Dermis microvascular lymphatic vessel endothelial cell (primary cell): ENCODE measurements at places on chromosomes 2 and 18. TPM values are rescaled to one million over a fixed set of nuclear protein-coding genes. Genes with fewer than 3 reads are reported as not detected.
A peak's percentile ranks its signal among the peaks of the same experiment; 100 is the strongest.

DNA sequence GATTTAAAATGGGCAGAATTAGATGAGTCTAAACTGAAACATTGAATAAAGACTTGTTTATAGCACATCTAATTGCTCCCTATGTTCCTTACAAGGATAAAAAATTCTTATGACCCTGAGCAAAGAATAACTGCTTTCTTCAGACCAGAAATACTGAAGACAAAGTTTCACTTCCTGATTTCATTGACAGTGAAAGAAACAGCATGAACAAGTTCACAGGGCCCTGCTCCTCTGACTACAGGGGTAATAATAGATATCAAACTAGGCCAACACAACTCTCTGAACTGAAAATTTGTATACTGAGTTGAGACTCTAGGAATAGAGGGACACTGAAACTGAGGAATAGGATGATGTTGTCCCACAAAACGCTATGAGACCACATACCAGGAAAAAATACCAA, 1383.3 kb upstream of the CDH2 start:
- DNase-seq = no peak

DNA sequence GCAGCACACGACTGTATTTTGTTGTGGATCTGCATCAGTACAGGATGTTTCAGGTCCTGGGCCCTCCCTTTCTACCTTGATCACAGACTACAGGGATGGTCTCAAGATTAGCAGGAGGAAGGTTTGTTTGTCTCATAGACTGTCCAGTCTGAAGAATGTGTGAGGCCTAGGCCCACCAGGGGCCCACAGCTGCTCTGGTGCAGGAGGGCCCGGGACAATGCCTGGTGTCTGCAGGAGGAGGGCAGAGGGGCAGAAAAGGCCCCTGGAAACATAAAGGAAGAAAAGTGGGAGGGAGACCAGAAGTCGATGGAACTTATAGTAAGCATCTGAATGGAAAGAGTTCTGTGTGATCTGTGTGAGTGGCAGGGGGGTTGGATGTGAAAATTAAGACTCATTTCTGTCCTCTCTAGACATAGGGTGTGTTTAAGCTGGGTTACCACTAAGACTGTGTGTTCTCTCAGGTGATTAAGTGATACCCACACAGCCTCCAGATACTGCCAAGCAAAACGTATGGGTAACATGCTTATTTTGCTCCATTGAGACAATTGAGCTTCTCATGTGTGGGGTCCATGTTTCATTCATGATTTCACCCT, 33.4 kb upstream of the LPIN2 start:
- no peak for DNase-seq

DNA sequence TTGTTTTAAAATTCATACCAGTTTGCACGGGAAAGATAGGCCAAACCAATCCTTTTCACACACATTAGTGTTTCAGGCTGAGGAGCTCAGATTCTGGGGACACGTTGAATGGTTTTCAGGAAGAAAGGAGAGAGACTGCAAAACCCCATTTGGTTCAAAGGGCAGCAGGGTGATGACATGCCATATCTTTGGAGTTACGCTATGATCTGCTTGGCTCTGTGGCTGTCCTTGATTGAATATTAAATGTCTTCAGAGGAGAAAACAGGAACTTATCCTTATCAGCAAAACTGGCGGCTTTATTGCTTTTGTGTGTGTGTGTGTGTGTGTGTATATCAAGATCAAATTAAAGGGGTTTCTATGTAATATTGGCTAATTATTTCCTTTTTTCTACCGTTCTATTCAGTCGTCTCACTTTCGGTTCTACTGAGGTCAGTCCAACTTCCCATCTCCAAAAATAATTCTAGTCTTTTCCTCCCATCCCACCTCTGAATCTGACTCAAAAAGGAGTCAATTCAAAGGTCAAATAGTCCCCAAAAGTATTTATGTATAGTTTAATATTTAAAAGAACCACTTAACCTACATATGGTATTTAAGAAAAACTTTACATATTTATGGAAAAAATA, 292.9 kb upstream of the CCDC68 start:
- DNase-seq = peak; percentile 80

- no peak for DNase-seq
Measured at GRCh38 chr2:199572571-199572970, 114.8 kb upstream of the SATB2 start.

DNA sequence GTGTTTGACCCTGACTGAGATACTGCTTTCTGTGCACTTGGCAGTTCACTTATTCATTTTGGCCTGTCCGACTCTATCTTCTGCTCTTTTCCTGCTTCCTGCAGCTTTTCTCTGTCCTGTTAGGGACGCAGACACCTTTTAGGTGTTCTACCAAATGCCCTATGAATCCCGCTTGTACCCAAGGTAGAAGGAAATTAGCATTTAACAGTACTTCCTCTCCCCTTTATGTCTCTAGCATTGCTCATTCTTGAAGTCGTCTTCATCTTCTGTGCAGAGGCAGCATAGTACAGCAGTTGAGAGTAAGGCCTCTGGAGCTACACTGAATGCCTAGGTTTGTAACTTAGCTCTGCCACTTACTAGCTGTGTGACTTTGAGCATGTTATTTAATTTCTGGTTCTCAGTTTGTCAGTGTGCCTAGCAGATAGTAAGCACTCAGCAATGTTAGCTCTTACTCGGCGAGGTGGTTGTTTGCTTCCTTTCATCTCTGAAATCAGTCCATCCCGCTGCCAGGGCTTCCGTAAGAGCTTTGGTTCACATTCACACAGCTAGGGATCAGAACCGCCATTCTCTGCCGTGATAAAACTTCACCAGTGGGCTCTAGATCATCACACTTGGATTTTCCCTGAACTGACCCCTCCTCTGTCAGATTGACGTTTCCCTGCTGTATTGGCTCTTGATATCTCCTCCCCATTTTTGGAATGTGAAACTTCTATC, 1.4 kb downstream of the CCT7 start:
- no peak for DNase-seq

- peak; percentile 5 for DNase-seq
Measured at GRCh38 chr2:55269645-55269990, 587 bp upstream of the MTIF2 start.

- DNase-seq = peak; percentile 80
Measured at GRCh38 chr2:232898592-232899543, 28.8 kb downstream of the SNORC start.

GRCh38 chr2:108240966-108241365, 1.2 kb downstream of the SULT1C3 start:
- no peak for DNase-seq

DNA sequence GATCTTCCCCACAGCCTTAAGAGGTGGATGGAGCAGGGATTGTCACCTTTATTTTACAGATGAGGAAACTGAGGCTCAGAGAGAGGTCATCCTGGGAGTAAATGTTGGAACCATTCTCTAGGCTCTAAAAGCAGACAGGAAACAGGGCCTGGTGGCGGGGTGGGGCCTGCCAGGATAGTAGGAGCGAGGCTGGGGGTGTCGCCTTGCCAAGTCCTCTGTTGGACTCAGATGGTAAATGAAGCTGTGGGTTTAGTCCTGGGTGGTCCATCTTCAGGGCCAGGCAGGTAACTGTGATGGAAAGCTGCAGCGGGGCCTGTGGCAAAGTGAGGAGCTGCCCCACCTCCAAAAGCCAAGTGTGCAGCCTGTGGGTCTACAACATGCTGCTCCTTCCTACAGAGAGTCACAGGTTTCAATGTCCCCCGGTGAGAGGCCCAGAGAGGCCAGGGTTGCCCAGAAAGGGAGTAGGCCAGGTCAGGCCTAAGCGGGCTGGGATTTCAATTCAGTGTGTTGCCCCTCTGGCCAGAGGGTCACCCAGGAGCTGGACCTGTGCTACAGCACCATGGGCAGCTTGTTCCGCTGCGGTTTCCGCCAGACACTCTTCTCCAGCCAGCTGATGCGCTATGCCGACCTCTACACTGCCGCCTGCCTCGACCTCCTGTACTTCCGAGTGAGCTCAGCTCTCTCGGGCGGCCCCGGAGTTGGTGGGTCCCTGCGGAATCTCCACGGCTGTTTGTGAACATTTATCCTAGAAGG, 6.6 kb downstream of the NT5DC4 start:
- no peak for DNase-seq

DNA sequence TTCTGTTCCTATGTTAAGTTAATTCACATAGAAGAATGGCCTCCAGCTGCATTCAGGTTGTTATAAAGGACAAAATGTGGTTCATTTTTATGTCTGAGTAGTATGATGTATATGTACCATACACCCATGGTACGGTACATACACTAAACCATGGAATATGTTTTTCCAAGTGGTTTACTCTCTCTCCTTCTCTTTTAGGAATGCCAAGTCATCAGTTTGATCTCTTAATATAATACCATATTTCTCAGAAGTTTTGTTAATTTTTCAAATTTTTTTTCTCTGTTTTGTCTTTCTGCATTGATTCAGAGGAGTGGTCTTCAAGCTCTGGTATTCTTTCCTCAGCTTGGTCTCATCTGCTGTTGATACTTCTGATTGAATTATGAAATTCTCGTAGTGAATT, 230.9 kb downstream of the DSEL start:
- no peak for DNase-seq

GRCh38 chr2:150485871-150486538, 1.5 kb downstream of the RND3 start:
- no peak for DNase-seq

- DNase-seq = no peak
Measured at GRCh38 chr2:99827296-99827999, 314.9 kb downstream of the AFF3 start.

GRCh38 chr2:152386266-152386665, 51.3 kb downstream of the FMNL2 start:
- DNase-seq = no peak

- no peak for DNase-seq
Measured at GRCh38 chr2:1708476-1709334, 35.6 kb downstream of the PXDN start.

DNA sequence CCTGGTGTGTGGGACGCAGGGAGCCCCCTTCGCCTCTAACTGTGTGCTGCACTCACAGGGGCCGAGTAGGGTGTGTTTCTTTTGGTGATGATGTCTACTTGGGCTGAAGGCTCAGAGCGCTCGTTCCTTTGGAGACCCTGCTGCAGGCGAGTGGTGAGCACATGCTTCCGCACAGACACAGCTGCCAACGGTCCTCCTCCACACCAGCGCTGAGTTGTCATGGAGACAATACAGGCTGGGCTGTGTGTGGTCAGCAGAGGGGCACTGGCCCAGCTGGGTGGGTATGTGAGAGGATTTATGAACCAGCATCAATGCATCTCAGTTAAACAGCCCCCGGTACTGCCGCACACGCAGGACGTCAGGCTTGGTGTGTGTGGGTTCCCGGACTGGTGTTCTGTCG, 143.5 kb downstream of the SH3RF3 start:
- DNase-seq = no peak

GRCh38 chr2:212863185-212863588, 288.2 kb downstream of the IKZF2 start:
- no peak for DNase-seq

DNA sequence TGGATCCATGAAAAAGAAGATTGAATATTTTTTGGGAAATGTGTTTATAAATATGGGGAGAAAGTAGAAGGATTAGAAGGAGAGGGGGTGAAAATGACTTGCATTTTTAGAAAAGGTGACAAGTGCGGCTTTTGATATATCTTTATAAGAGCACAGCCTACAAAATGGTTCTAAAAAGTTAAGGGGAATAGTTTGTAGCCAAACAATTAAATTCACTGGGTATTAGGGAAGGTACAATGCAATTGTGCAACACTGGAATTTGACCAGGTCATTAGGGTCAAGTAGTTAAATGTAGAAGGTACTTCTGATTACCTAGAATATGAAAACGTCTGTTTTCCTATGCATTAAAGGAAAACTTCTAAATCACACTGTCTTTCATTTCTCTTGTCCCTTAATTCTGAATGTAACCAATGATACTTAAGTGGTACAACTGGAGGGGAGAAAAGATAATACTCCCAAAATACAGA, 44.5 kb upstream of the SERTAD2 start:
- DNase-seq = peak; percentile 3

GRCh38 chr2:72716601-72717000, 109.2 kb downstream of the EXOC6B start:
- no peak for DNase-seq

- DNase-seq = no peak
Measured at GRCh38 chr18:79518028-79518682, 122.4 kb downstream of the NFATC1 start.

GRCh38 chr2:111042261-111042660, 78.5 kb upstream of the BCL2L11 start:
- DNase-seq = no peak

- no peak for DNase-seq
Measured at GRCh38 chr2:110748489-110748867, 16.1 kb downstream of the ACOXL start.

GRCh38 chr2:180334514-180334913, 327.4 kb upstream of the CWC22 start:
- DNase-seq = no peak

DNA sequence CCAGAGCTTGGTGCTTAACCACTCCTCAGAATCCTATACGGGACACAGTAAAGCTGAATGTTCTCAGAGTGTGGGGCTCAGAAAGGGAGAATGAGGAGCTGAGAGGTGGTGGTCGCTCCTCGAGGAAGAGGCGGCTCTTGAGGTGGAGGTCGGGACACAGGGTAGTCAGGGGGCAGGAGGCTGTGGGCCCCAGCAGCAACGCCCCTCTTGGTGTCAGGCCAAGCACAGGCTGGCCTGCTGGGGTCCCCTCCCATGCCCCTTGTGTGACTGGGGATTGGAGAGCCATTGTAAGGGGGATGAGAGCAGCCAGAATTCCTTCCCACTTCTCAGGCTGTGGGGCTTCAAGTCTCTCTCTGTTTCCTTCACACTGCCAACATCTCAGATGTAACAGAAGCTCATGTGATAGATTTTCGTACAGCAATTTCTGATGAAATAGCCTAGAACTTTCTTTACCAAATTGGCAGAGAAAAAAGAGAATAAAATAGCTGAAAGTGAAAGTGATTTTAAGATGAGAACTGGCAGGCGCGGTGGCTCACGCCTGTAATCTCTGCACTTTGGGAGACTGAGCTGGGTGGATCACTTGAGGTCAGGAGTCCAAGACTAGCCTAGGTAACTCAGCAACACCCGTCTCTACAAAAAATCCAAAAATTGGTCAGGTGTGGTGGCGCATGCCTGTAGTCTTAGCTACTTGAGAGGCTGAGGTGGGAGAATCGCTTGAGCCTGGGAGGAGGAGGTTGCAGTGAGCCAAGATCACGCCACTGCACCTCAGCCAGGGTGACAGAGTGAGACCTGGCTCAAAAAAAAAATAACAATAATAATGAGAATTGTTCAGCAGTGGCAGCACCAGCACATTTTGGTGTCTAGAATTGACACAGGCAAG, 61.1 kb upstream of the RPL31 start:
- DNase-seq = no peak

DNA sequence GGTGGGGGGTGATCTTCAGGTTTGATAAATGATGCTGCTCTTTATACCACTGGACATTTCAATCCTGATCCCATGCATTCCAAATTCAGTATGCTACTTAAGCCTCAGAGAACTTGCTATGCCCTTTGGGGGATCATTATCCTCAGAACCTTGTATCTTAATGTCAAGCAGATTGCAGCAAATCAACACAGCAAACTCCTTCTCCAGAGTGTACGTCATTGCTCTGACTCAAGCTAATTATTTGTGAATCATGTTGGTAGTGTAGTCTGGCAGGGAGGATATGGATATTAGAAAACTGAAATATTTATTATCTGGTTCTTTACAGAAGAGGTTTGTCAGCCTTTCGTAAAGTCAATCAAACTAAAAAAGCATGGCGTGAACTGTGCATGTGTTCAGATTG, 562.5 kb upstream of the FAM98A start:
- DNase-seq = no peak

The C2orf15 gene
- total RNA-seq = 0.13 TPM in 2 replicates

The GNLY gene
- not detected in 2 replicates for total RNA-seq

The SLC4A3 gene
- 0.13 and 0.25 TPM in 2 replicates for total RNA-seq

The KRTCAP3 gene
- 0.13 and 0.38 TPM in 2 replicates for total RNA-seq

The DSG2 gene
- total RNA-seq = 3.3 and 22.3 TPM in 2 replicates

The SPHKAP gene
- not detected in 2 replicates for total RNA-seq

The PHLPP1 gene
- 4.4 TPM in 2 replicates for total RNA-seq

The CYP1B1 gene
- total RNA-seq = 0.13 and 1.0 TPM in 2 replicates

The SERPINB4 gene
- total RNA-seq = 0.13 TPM in 1 of 2 replicates, not detected in the other

The TRIP12 gene
- 212 and 240 TPM in 2 replicates for total RNA-seq

The RABL2A gene
- 3.0 and 3.4 TPM in 2 replicates for total RNA-seq
